ENCODE measurements at places on chromosomes 2 and 18.
A peak's percentile ranks its signal among the peaks of the same experiment; 100 is the strongest.

DNA sequence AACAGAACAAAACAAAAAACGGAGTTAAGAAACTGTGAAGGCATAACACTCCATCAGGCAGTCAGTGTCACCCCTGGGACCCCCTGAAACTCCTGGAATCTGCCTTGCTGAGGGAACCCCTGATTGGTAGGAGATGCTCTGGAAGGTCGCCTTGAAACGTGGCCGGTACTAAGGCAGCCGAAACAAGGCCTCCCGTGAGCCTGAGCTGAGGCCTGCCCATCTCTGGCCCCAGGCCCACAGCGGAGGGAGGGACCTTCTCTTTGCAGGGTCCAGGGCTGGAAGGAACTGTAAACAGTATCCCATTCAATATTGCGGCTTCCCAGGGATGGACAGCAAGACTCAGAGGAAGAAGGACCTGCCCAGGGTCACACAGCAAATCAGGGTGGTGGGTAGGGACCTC is 155.7 kb downstream of the INHBB start:
- no peak for DNase-seq

DNA sequence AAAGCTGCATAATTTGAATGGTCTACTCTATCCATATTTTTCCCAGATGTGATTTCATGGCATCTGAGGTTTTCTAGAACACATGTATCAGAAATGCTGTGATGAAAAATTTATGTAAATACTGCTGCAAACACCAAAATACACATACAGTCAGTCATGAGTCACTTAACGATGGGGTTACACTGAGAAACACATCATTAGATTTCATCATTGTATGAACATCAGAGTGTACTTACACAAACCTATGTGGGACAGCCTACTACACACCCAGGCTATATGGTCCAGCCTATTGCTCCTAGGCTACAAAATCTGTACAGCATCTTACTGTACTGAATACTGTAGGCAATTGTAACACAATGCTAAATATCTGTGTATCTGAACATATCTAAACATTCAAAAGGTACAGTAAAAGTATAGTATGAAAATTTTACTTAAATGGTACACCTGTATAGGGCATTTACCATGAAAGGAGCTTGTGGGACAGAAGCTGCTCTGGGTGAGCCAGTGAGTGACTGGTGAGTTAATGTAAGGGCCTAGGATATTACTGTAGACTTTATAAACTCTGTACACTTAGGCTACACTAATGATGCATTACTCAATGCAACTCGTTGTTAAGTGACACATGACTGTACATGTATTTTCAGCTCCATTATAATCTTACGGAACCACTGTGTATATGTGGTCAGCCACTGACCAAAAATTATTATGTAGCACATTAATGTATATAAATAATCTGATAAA is 33.5 kb downstream of the PNO1 start:
- no peak for DNase-seq

DNA sequence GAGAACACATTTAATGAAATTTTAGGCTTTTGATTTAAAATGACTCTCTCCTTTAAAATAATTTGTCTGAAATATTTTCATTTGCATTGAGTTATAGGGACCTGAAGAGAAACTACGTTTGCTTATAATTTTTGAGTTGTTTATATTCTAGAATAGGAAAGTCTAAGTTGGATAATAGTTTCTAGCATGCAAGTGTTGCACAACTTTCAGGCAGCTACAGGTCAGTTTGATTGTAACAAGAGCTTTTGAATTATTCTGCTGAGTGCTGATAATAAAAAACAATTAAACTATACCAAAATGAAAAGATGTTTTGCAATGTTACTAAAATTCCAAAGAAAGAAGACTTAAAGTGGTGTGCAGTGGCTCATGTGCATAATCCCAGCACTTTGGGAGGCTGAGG is 71.0 kb downstream of the PDE1A start:
- no peak for DNase-seq

DNA sequence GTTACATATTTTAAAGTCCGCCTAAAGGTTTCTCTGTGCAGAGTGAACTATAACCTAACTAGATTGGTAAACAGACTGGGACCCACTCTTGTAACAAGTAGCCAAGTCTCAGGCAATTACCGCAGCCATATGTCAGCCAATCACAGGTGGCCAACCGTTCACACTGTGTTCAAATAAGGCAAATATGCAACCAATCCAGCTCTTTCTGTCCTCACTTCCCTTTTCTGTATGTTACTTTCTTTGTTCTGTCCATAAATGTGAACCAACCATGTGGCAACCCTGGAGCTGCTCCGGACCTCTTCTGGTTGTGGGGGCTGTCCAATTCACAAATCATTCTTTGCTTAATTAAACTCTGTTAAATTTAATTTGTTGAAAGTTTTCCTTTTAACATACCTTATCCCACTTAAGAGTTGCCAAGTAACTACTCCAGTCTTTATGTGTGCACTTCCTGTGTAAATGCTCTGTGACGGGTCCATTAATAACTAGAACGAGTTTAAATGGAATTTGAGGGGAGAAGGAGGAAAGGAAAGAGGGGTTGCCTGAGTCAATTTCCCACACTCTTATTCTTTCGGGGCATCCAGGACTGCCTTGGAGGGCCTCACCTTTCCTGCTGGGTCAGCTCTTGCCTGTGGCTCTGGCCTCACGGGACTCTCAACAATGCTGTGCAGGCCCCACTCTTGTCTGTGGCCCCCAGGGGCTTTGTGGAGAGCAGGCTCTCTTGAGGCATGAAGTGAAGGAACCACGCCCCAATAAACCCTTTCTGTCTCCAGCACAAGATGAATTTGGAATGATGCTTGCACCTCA is 6.6 kb upstream of the RPL37A start:
- no peak for DNase-seq

DNA sequence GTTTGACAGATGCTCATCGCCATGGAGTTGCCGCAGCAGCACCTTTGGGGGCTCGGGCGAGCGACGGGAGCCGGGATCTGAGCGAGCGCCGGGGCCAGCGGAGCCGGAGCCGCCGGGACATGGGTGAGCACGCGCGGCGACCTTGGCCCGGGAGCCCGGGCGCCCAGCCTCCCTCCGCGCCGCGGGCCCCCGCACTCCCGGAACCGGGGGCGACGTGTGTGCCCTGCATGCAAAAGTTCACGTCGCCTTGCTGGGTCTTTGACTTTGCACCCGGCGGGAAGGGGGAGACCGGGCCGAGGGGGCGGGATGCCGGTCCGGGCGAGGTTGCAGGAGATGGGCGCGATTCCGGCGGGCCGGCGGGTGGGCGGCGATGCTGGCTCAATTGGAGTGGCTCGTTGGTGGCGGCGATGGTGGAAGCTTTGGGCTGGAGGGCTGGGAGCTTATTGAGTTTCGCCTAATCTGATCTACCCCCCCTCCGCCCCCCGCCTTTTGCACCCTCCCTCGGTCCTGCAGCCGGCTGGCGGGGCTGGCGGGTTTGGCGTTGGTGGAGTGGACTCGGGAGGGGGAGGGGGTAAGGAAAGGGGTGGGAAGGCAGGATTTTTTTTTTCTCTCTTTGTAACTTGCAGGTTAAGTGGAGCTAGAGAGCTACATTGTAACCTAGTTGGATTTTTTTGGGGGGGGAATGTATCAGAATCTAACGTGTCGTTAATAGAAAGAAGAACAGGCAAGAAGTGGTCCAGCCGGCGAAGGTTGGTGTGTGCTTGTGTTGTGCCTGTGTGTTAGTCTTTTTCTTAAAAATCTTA is at the start of gene SETBP1:
Gene SETBP1 (plus strand): TSS at position 616 of the 803 bp plus-strand sequence. CDS start 20,459 bp downstream, outside the sequence.
- peak; percentile 25 for DNase-seq

DNA sequence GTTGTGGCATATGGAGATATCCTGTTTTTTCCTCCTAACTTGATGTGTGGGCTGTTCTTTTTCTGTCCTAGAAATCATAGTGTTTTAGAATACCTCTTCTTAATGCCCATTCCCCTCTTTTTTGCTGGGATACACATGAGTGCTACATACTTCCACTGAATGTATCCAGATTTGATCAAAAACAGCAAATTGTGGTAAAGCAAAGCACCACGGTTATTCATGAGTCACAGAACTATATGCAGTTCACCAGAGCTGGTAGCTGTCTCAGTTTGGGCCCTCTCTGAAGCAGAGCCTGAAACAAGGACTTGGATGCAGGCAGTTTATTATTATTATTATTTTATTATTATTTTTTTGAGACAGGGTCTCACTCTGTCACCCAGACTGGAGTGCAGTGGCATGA is 69.9 kb upstream of the CTLA4 start:
- no peak for DNase-seq

GRCh38 chr18:57043241-57043640 is 103.6 kb upstream of the BOD1L2 start:
- DNase-seq: no peak

- peak; percentile 72 for DNase-seq
These were observed 2.4 kb upstream of the HOXD8 start for GRCh38 chr2:176126929-176127773.

Measured in stimulated activated CD4-positive, alpha-beta T cell treated with anti-CD3 and anti-CD28 coated beads, Interleukin-4, amount 100 ng/mL, for 1 hour (primary cell).